ENCODE measurements at places on chromosomes 7 and 10. TPM values are rescaled to one million over a fixed set of nuclear protein-coding genes. Genes with fewer than 3 reads are reported as not detected.

DNA sequence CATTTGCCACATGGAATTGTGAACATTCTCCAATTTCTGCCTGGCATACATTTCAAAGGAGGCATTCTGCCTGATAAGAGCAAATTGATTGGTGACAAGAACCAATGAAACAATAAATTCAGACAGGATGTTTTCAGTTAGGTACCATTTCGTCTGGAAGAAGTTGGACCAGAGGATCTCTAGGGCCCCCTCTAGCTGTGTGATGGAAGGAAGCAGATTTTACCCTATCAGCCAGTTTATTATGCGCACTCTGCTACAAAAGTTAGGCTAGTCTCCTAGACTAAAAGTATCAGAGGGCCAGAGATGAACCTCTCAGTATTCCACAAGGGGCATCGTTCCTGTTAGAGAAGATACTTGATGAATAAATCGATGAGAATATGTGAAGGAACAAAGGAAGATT, 118.0 kb downstream of the BUB3 start:
- no peaks in the 10 kb centered on the region for H3K27me3 ChIP-seq
- H3K36me3 ChIP-seq = no peaks in the 10 kb centered on the region
- DNase-seq = no peak
- no peak overlapping the region for H3K27ac ChIP-seq
- H3K4me1 ChIP-seq = no peaks in the 10 kb centered on the region
- H3K4me3 ChIP-seq = no peak overlapping the region

GRCh38 chr7:121369462-121369861, 26.6 kb downstream of the FAM3C start:
- peaks cover 5% of the 10 kb centered on the region for H3K4me1 ChIP-seq
- H3K4me3 ChIP-seq = no peak overlapping the region
- DNase-seq = no peak
- no peaks in the 10 kb centered on the region for H3K27me3 ChIP-seq

DNA sequence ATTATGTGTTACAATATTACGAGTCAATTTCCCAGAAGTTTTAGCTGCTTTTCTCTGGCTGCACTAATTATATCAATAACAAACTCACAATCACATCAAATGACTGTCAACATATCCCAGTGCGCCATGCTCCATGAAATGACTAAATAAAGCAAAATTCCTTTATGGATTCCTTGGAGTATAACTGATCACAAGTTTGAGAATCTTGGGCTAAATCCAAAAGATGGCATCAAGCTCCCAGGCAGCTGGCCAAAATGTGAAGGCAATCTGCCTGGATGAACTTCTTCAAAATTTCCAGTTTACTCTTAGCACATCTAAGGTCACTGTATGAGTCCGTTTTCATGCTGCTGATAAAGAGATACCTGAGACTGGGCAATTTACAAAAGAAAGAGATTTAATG, 210.8 kb downstream of the CCSER2 start:
- no peaks in the 10 kb centered on the region for H3K36me3 ChIP-seq
- no peaks in the 10 kb centered on the region for H3K4me1 ChIP-seq
- no peak overlapping the region for H3K27ac ChIP-seq
- DNase-seq = no peak

- no peak overlapping the region for H3K27ac ChIP-seq
- H3K4me1 ChIP-seq = no peaks in the 10 kb centered on the region
- no peaks in the 10 kb centered on the region for H3K36me3 ChIP-seq
- H3K4me3 ChIP-seq = no peak overlapping the region
- no peak for DNase-seq
Measured at GRCh38 chr7:31100445-31100844, 48.3 kb downstream of the ADCYAP1R1 start.

DNA sequence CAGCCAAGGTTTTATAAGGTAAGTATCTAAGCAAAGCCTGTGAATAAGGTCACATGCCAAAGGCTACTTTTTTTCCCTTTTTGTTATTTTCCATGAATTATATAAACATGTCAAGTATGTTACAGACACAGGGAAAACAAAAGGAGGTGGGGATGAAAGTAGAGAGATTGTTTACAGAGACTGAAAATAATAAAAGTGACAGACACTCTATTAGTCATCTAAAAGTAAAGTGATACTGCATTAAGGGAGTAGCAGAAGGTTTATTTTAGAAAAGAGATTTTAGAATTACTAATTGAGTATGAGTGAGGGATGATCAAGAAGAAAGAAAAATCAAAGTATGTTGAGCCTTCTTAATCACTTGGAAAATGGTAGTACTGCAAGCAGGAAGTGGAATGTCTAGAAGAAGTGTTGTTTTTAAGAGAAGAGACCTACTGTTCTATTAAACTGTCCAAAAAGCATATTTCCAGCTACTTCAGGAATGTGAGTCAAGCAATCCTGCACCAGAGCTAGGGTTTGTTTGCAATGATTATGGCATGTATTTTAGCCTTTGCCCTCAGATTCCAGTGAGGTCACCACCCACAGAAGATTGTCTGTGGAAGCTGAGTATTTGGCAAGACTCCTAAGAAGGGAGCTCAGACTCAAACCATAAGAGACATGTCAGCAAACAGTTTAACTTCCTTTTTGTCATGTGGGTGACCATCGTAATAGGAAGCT, 177.9 kb upstream of the PLXDC2 start:
- no peaks in the 10 kb centered on the region for H3K4me1 ChIP-seq
- no peaks in the 10 kb centered on the region for H3K36me3 ChIP-seq
- no peak for DNase-seq
- H3K27ac ChIP-seq = peak overlapping the region; percentile 58
- H3K27me3 ChIP-seq = no peaks in the 10 kb centered on the region

DNA sequence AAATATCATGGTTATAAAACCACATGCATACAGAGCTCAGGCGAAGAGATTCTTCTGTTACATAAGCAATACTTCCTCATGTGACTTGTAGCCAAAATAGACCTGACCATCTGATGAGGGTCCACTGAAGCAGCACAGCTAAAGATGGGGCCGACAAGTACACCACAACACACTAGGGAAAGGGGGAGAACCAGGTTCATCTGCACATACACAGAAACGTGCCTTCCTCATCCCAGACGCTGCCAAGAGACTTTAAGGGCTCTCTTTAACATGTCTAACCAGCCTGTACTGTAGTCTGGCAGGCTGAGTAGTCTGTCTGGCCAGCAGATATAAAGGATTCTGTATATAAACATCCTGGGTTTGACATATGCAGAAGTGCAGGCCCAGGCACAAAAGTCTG, 30.3 kb downstream of the ERCC6 start:
- DNase-seq = no peak
- H3K4me3 ChIP-seq = no peak overlapping the region
- no peaks in the 10 kb centered on the region for H3K27me3 ChIP-seq
- no peak overlapping the region for H3K27ac ChIP-seq

DNA sequence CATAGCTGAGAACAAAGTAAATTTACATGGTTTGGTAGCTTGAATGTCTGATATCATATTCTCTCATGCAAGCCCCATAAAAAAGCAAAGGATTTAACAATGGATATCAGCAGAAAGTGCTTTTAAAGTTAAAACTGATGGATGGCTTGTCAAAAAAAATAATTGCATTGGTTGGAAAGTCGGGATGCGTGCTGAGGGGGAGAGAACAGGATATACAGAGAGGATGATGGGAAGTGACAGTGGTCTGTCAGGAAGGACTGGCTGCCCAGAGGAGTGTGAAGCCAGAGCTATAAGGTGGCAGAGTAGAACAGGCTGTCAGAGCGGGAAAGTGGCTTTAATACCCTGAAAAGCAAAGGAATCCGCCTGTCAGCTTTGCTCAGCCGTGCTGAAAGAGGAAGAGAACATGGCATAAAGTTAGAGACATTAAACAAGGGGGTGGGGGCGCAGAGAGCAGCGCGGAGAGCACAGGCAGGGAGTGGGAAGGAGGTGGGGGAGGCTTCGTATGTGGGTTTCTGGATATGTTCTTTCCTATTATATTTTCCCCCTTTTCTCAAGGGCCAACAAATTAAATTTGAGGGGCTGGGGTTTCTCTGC, 493.0 kb downstream of the LRMDA start:
- H3K36me3 ChIP-seq = no peaks in the 10 kb centered on the region
- DNase-seq = no peak
- H3K27ac ChIP-seq = no peak overlapping the region
- H3K4me1 ChIP-seq = no peaks in the 10 kb centered on the region
- H3K27me3 ChIP-seq = no peaks in the 10 kb centered on the region

DNA sequence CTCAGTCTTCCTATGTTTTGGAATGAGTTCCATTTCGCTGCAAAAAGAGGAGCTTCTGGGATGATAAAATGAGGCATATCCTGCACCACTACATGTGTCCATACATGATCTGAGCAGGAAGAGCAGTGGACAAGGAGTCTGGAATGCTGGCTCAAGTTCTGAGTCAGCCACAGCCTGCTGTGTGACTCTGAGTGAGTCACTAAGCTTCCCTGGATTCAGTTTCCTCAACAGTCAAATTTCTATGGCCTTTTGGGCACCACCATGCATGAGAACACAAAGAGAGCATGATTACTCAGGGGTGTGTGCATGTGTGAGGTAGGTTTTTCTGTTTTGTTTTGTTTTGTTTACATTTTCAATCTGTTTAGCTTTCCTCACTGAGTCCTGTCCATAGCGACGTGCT, 254.6 kb downstream of the ANKRD30A start:
- DNase-seq = no peak
- H3K4me3 ChIP-seq = no peak overlapping the region
- H3K27ac ChIP-seq = no peak overlapping the region
- H3K4me1 ChIP-seq = no peaks in the 10 kb centered on the region
- no peaks in the 10 kb centered on the region for H3K36me3 ChIP-seq
- no peaks in the 10 kb centered on the region for H3K27me3 ChIP-seq

DNA sequence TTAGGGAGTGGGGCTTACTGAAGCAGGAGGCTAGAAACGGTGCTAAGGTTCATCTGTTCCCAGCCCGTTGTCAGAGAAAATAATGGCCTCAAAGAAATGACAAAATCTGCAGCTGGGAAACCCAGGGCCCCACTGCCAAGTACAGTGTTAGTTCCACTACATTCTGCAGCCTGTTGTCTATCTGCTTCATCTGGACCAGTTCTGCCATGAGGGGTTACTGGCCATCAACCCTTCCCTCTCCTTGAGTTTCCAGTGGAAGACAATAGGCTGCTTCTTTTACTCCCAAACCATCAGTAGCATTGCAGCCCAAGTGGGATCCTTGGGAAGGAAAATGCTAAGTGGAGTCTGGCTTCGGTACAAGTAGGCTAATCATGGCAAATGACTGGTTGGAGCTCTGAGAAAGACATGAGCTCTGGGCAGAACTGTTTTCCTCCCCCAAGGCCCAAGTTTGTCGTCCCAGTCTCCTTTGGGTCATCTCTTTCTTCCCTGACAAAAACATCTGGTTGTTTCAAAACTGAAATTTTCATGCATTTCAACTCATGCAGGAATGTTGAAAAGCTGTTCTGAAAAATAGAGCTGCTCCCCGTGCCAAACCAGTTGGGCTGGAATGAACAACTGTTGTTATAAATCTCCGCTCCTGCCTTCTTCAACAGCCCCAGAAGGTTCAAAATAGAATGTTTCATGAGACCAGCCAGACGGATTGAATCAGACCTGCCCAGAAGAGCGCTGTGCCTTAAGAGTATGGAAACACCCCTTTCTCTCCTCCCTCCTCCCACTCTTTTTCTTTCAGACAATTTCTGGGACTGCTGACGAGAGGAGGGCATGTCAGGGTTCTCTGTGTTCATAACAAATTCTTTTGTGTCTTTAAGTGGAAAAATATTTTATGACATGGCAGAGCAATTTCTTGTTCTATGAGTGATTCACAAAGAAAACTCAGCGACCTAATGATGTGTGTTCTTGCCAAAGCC, 116.6 kb downstream of the RAB18 start:
- H3K36me3 ChIP-seq = no peaks in the 10 kb centered on the region
- no peaks in the 10 kb centered on the region for H3K27me3 ChIP-seq
- peak; percentile 52 for DNase-seq
- H3K4me1 ChIP-seq = no peaks in the 10 kb centered on the region
- H3K4me3 ChIP-seq = peak overlapping the region; percentile 4

DNA sequence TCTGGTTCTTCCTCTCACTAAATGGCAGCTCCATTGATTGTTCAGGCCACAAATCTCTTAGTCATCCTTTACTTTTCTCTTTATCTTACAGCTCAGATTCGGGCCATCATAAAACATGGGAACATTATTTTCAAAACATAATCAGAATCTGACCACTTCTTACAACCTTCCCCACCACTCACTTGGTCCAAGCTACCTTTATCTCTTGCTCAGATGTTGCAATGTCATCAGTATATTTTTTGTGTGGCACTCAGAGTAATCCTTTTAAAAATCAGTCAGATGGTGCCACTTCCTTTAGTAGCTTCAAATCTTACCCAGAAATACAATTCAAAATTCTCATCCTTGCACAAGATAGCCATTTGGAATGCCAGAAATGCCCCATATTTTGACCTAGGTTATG, 34.5 kb upstream of the FAM3C start:
- no peaks in the 10 kb centered on the region for H3K4me1 ChIP-seq
- no peak for DNase-seq
- no peak overlapping the region for H3K27ac ChIP-seq
- H3K4me3 ChIP-seq = no peak overlapping the region
- no peaks in the 10 kb centered on the region for H3K36me3 ChIP-seq

DNA sequence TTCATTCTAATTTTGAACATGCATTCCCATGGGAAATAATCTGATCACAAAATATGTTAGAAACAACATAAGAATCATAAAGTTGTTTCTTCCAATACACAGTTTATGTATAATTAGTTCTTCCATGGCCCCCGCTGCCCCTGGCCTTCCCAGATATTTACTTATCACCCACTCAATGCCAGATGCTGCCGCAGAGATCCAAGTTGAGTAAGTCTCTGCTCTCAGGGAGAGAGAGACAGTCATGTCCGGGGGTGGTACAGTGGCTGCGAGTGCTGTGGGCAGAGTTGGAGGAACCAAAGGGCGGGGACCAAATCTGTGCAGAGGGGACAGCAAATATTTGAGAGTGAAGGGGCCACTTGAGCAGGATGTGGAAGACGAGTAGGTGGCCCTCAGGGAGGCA, 37.1 kb downstream of the COL26A1 start:
- H3K4me1 ChIP-seq = no peaks in the 10 kb centered on the region
- H3K27me3 ChIP-seq = no peaks in the 10 kb centered on the region
- DNase-seq = no peak
- no peak overlapping the region for H3K4me3 ChIP-seq
- H3K27ac ChIP-seq = no peak overlapping the region

Gene UNCX
- not detected for total RNA-seq

Gene CALHM1
- total RNA-seq = not detected

Gene TMEM176A
- total RNA-seq = 48.2 TPM

Gene LBX1
- total RNA-seq = not detected

Gene PNLIPRP1
- not detected for total RNA-seq

Gene CCDC146
- total RNA-seq = 34.0 TPM

Gene PCLO
- 0.29 TPM for total RNA-seq

Measured in uterus (tissue), 4 donors.